ENCODE measurements at places on chromosomes 2 and 18.

- no peak for DNase-seq
Measured at GRCh38 chr2:174761837-174762236, 2.4 kb downstream of the CHRNA1 start.

GRCh38 chr2:122683018-122683417 lies 927.6 kb downstream of the TSN start:
- DNase-seq = no peak

GRCh38 chr18:3612315-3612714 lies 162.3 kb downstream of the TGIF1 start:
- no peak for DNase-seq

- no peak for DNase-seq
Measured at GRCh38 chr2:86764661-86765309, 25.9 kb downstream of the CD8A start.

GRCh38 chr2:222358876-222359275 lies 60.1 kb upstream of the PAX3 start:
- DNase-seq = no peak

Data from transverse colon (tissue), 4 donors.